ENCODE measurements at places on chromosomes 12 and 14. TPM values are rescaled to one million over a fixed set of nuclear protein-coding genes. Genes with fewer than 3 reads are reported as not detected.

Gene RPS6KA5
- 10.9 TPM for total RNA-seq

- no peaks in the 10 kb centered on the region for H3K27me3 ChIP-seq
- H3K4me3 ChIP-seq, result no peak overlapping the region
- H3K36me3 ChIP-seq, result no peaks in the 10 kb centered on the region
- no peaks in the 10 kb centered on the region for H3K4me1 ChIP-seq
- no peak for DNase-seq
These were observed 285.9 kb downstream of the BMP4 start for GRCh38 chr14:53670701-53671100.

DNA sequence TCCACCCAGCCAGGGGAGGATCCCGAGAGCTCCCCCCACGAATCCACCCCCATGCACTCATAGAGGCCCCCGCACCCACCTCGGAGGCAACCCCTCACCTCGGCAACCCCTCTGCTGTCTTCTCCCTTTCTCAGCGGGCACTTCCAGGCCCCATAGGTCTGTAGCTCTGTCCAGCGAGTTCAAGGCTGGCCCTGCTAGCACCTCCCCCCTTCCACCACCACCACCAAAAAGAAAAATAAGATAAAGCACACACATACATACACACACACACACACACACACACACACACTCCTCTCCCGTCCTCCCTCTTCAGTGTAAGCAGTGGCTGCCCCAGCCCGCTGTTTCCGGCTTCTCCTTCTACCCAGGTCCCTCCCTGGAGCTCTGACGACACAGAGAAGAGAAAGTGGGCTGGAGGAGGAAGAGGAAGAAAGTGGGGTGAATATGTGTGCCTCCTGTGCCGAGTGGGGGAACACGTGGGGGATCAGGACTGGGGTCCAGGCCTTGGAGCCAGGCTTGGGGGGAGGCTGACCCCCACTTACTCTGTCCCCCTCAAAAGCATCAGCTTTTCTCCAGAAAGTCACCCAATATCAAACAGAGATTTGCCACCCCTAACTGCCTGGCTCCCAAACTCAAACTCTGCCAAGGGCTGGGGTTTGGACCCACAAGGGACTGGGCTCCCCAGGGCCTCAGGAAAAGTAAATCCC lies at the start of gene STAT6:
STAT6 (minus strand) TSS at position 332 of the 704 bp plus-strand sequence. CDS start 3,084 bp downstream, outside the sequence.
- H3K4me1 ChIP-seq, result peaks cover 15% of the 10 kb centered on the region
- H3K4me3 ChIP-seq, result peak within 1 kb of the TSS; percentile 63
- peak within 1 kb of the TSS; percentile 94 for H3K27ac ChIP-seq
- no peaks in the 10 kb centered on the region for H3K27me3 ChIP-seq
- DNase-seq, result no peak

- no peak overlapping the region for H3K27ac ChIP-seq
- H3K36me3 ChIP-seq, result no peaks in the 10 kb centered on the region
- no peaks in the 10 kb centered on the region for H3K27me3 ChIP-seq
- H3K4me3 ChIP-seq, result no peak overlapping the region
- no peak for DNase-seq
These were observed 240.5 kb upstream of the KRR1 start for GRCh38 chr12:75751769-75752471.

DNA sequence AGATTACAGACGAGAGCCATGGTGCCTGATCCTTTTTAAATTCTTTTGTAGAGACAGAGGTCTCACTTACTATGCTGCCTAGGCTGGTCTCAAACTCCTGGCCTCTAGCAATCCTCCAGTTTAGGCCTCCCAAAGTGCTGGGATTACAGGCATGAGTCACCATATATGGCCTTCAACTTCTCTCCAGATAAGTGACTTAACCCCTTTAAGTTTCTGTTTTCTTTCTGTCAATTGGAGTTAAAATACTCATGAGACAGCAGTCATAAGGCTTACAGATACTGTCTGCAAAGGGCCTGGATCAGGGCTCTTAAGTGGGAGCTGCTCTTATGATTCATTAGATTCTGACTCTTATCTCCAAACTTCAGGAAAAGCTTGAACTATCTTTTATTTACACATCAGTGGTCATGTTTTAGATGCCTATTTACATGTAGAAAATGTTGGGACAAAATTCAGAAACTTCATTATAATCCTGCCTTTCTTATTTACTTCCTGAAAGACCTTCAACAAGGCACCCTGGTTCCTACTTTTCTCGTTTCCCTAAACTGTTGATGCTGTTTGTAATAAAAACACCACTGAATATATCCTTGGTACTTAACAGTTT lies 271.5 kb upstream of the TBX3 start:
- H3K4me3 ChIP-seq, result no peak overlapping the region
- H3K4me1 ChIP-seq, result no peaks in the 10 kb centered on the region
- H3K36me3 ChIP-seq, result no peaks in the 10 kb centered on the region

Gene OTOGL
- 0.04 TPM for total RNA-seq
